Testis (tissue), 5 donors: ENCODE measurements at places on chromosomes 13 and 19.
A peak's percentile ranks its signal among the peaks of the same experiment; 100 is the strongest.

DNA sequence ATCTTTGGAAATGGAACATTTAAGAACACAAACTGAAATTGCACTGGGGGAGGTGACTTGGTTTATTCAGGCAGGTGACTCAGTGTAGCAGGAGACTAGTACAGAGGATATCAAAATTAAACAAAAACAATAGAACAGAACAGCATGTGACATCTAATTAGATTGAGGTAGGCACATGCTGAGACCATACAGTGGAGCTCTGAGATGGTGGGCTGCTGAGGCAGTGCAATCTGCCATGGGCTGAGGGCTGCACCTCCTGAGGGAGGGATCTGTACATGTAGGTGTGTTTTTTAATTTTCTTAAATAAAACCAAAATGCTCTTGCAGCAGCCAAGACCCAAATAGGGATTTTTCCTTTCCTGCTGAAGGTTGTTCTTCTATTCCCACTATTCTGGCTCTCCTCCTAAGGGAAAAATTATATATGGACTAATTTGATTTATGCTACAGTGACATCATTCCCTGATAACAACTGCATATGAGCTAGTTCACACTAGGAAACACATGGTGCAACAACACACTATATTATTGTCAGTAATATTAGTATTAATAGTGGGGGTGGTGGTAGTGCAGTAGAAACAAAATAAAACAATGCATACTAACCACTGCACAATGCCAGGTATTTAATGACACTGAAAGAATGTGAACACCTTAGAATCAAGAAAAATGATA is 48.0 kb downstream of the LNX2 start:
- no peak for DNase-seq
- H3K4me3 ChIP-seq = no peak overlapping the region
- H3K4me1 ChIP-seq = no peaks in the 10 kb centered on the region

DNA sequence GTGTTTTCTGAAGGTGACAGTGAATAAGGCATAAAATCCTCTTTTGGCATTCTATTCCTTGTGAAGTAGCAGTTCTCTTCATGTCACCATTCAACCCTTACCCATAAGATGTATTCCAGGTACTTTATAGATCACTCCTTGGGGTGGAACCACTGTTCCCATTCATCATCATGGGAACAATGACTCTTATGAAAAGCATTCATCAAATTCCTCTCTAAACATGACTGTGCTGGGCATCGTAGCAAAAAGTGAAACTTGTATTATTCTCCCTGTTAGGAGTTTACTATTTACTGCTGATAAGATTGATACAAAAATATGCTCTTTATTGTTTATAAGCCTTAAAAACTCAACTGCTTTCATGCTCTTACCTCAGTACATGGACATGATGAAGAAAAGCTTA is 793.4 kb downstream of the LIG4 start:
- H3K36me3 ChIP-seq = no peaks in the 10 kb centered on the region
- H3K4me3 ChIP-seq = no peak overlapping the region
- no peak overlapping the region for H3K27ac ChIP-seq

DNA sequence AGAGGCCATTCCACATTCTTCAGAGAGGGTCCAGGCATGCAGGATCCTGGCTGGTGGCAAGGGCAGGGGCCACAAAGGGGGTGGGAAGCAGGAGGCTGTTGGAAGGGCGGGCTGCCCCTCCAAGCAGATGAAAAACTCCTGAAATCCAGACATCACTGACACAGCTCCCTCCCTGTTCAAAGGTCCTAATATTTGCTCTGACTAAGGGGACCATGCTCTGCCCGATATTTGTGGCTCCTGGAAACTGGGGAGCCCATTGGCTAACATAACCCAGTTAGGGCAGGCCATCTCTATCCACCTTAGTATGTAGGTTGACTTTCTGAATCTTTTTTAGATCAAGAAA is 3.3 kb upstream of the CDX2 start:
- no peaks in the 10 kb centered on the region for H3K27me3 ChIP-seq
- no peaks in the 10 kb centered on the region for H3K36me3 ChIP-seq
- peaks cover 4% of the 10 kb centered on the region for H3K4me1 ChIP-seq
- H3K27ac ChIP-seq = no peak overlapping the region

DNA sequence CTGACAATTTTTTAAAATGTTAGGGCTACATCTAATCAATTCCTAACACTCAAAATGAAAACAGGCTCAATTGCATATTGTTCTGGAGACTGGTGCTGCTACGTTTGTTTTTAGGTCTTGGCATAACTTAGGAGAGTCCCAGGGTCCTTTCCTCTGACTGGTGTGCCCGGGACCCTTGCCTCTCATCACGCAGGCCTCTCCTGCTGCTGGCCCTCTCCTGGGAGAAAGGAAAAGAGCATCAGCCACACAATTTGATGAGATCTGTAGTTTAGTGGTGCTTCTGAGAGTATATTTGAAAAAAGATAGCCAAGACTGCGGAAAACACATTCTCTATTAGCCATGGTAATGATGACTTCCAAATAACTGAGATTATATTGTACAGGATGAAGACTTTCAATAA is 380.0 kb downstream of the KLF12 start:
- no peaks in the 10 kb centered on the region for H3K27me3 ChIP-seq
- no peak overlapping the region for H3K4me3 ChIP-seq
- no peaks in the 10 kb centered on the region for H3K4me1 ChIP-seq
- H3K27ac ChIP-seq = no peak overlapping the region
- DNase-seq = no peak
- no peaks in the 10 kb centered on the region for H3K36me3 ChIP-seq

DNA sequence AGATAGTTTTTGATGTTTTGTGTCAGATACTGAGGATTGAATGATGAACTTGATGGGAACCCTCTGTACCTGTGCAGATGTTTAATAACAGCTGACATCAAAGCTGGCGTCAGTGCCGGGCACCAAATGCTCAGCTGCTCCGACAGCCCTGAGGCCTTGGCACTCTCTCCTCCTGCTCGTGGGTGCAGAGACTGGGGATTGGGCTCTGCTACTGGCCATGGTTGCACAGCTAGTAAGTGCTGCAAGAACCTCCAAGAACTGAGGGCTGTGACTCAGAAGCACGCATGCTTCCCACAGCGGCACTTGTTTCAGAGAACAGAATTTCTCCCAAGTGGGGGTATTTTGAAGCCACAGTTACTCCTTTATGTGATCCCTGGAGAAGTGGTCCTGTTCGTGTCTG is 5.9 kb downstream of the LAMP1 start:
- no peak for DNase-seq
- H3K4me3 ChIP-seq = no peak overlapping the region
- no peak overlapping the region for H3K27ac ChIP-seq
- peaks cover 7% of the 10 kb centered on the region for H3K4me1 ChIP-seq
- H3K27me3 ChIP-seq = no peaks in the 10 kb centered on the region

GRCh38 chr19:50877338-50877737 is 4.1 kb downstream of the KLK2 start:
- no peak for DNase-seq
- no peak overlapping the region for H3K27ac ChIP-seq
- H3K36me3 ChIP-seq = no peaks in the 10 kb centered on the region
- no peaks in the 10 kb centered on the region for H3K4me1 ChIP-seq
- no peak overlapping the region for H3K4me3 ChIP-seq
- no peaks in the 10 kb centered on the region for H3K27me3 ChIP-seq

- H3K4me3 ChIP-seq = no peak overlapping the region
- no peaks in the 10 kb centered on the region for H3K36me3 ChIP-seq
- no peak for DNase-seq
- H3K27me3 ChIP-seq = no peaks in the 10 kb centered on the region
These were observed 5.4 kb downstream of the KCTD4 start for GRCh38 chr13:45195421-45195820.

GRCh38 chr19:2578901-2579677 is 103.2 kb downstream of the GADD45B start:
- no peaks in the 10 kb centered on the region for H3K36me3 ChIP-seq
- peak overlapping the region; percentile 35 for H3K4me3 ChIP-seq
- peak overlapping the region; percentile 51 for H3K27ac ChIP-seq

- no peaks in the 10 kb centered on the region for H3K36me3 ChIP-seq
- H3K27me3 ChIP-seq = no peaks in the 10 kb centered on the region
- H3K27ac ChIP-seq = no peak overlapping the region
- DNase-seq = no peak
- no peak overlapping the region for H3K4me3 ChIP-seq
These were observed 14.5 kb downstream of the SLC46A3 start for GRCh38 chr13:28704282-28704681.

GRCh38 chr19:39377373-39378362 is 13.2 kb downstream of the PAF1 start:
- peaks cover 7% of the 10 kb centered on the region for H3K4me1 ChIP-seq
- H3K27me3 ChIP-seq = no peaks in the 10 kb centered on the region
- peaks cover 9% of the 10 kb centered on the region for H3K36me3 ChIP-seq
- no peak overlapping the region for H3K4me3 ChIP-seq

DNA sequence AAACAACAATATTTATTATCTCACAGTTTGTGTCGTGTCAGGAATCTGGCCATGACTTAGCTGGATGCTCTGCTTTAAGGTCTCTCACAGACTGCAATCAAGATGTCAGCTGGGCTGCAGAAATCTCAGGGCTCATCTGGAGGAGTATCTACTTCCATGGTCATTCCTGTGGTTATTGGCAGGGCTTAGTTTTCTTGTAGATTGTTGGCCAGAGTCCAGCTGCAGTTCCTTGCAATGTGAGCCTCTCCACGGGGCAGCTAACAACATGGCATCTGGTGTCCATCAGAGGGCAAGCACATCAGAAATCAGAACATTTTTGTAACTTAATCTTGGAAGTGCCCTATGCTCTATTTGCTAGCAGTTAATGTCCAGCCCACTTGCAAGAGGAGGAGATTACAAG is 45.7 kb upstream of the TDRD3 start:
- H3K27ac ChIP-seq = no peak overlapping the region
- no peak overlapping the region for H3K4me3 ChIP-seq
- H3K4me1 ChIP-seq = no peaks in the 10 kb centered on the region
- no peaks in the 10 kb centered on the region for H3K36me3 ChIP-seq

DNA sequence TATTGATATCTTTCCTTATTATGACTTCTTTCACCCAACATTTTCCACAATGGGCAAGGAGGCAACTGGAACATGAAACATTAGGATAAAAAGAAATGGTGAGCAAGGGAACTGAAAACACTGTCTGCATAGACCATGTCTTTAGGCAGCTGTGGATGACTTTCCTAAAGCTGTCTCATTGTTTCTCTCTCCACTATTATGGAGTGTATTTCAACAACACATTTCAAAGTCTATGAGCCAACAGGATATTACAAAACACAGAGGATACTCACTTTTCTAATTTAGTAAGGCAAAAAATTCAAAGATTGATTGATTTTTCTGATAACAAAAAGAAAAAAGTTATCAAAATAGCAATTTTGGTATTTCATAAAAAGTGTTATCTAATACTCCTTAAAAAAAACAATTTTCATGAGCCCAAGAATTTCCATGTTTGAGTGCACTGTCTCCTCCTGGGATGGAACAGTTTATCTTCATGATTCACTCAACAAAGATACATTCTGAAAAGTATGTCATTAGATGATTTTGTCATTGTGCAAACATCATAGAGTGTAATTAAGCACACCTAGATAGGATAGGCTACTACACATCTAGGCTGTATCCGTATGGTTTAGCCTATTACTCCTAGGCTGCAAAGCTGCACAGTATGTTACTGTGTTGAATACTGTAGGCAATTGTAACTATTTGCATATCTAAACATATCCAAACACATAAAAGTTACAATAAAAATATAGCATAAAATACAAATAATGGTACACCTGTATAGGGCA is 1568.4 kb downstream of the SLITRK5 start:
- H3K27ac ChIP-seq = no peak overlapping the region
- H3K4me1 ChIP-seq = no peaks in the 10 kb centered on the region
- H3K27me3 ChIP-seq = no peaks in the 10 kb centered on the region
- H3K36me3 ChIP-seq = no peaks in the 10 kb centered on the region
- no peak for DNase-seq

GRCh38 chr13:70107125-70107497 is 515 bp upstream of the ATXN8OS start:
- no peaks in the 10 kb centered on the region for H3K36me3 ChIP-seq
- no peak overlapping the region for H3K27ac ChIP-seq
- DNase-seq = no peak
- H3K27me3 ChIP-seq = no peaks in the 10 kb centered on the region

DNA sequence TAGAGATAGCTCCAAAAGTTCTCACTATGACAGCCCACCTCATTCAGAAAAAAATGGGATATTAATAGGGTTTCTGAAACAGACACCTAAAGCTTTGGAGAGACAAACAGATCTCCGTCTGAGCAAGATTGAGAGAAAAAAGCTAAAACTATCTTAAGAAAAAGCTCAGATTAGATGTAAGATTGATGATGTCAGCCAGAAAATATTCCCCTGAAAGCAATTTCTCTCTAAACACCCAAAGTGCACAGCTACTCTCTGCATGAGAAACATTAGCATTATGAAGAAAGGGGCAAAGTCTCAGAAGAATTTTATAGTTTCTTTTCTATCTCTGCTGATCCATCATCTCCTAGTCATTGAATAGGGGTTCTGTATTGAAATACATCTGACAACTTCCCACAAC is 148.9 kb downstream of the ZNF737 start:
- H3K4me3 ChIP-seq = no peak overlapping the region
- no peaks in the 10 kb centered on the region for H3K4me1 ChIP-seq
- H3K36me3 ChIP-seq = no peaks in the 10 kb centered on the region
- no peak overlapping the region for H3K27ac ChIP-seq

DNA sequence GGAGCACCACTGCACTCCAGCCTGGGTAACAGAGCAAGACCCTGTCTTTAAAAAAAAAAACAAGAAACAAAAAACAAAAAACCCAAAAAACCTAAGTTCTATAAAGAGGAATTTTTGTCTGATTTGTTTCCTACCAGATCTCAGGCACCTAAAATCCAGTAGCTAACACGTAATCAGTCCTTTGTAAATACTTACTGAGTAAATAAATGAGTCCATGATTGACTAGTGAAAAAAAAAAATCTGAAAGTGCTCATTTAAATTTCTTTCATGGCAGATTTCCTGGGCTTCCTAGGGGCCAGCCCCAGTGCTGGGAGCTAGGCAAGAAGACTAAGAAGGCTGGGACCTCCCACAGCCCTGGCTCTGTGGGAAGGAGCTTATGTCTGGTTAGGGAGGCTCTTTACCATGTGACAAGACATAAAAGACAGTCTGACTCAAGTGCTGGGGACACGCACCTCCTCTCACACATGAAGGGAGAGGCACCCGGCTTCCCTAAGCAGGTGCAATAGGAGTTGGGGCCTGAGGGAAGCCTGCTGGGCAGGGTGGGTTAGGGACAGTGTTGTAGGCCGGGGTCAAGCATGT is 22.5 kb downstream of the LIG1 start:
- no peaks in the 10 kb centered on the region for H3K27me3 ChIP-seq
- no peaks in the 10 kb centered on the region for H3K36me3 ChIP-seq

- H3K27ac ChIP-seq = no peak overlapping the region
- H3K4me1 ChIP-seq = no peaks in the 10 kb centered on the region
- H3K36me3 ChIP-seq = no peaks in the 10 kb centered on the region
- DNase-seq = no peak
- H3K27me3 ChIP-seq = no peaks in the 10 kb centered on the region
These were observed 21.7 kb upstream of the LDLR start for GRCh38 chr19:11067356-11068113.

GRCh38 chr19:8363803-8364771 is at the start of gene ANGPTL4:
Gene ANGPTL4, plus strand, starts transcription at chr19:8364155. Its CDS starts 167 bp downstream, at chr19:8364322.
- peak within 1 kb of the TSS; percentile 66 for H3K4me3 ChIP-seq
- peak; percentile 77 for DNase-seq
- H3K27me3 ChIP-seq = no peaks in the 10 kb centered on the region
- H3K4me1 ChIP-seq = peaks cover 22% of the 10 kb centered on the region
- H3K36me3 ChIP-seq = no peaks in the 10 kb centered on the region
